ENCODE measurements at places on chromosomes 6 and 20. TPM values are rescaled to one million over a fixed set of nuclear protein-coding genes. Genes with fewer than 3 reads are reported as not detected.

CLVS2 gene
- total RNA-seq: 70.1 TPM

DOK5 gene
- 259 TPM for total RNA-seq

COL21A1 gene
- 1.3 TPM for total RNA-seq

OPRM1 gene
- 0.94 TPM for total RNA-seq

BPHL gene
- total RNA-seq: 32.9 TPM

LST1 gene
- not detected for total RNA-seq

RSPO3 gene
- 23.5 TPM for total RNA-seq

MAP7 gene
- 9.4 TPM for total RNA-seq

CCN6 gene
- total RNA-seq: not detected

RFX6 gene
- total RNA-seq: not detected

PDYN gene
- 1.6 TPM for total RNA-seq

HTR1E gene
- 0.63 TPM for total RNA-seq

DDAH2 gene
- 126 TPM for total RNA-seq

C6orf15 gene
- total RNA-seq: not detected

SLC17A2 gene
- total RNA-seq: not detected

OPN5 gene
- total RNA-seq: not detected

LPA gene
- total RNA-seq: 2.5 TPM

TNFRSF6B gene
- 1.3 TPM for total RNA-seq

BMP2 gene
- 2.5 TPM for total RNA-seq

PTCHD4 gene
- 27.9 TPM for total RNA-seq

MLN gene
- not detected for total RNA-seq

STX11 gene
- total RNA-seq: 0.31 TPM

MAN1A1 gene
- 13.8 TPM for total RNA-seq

ATP6V1G2 gene
- 58.8 TPM for total RNA-seq

TOX2 gene
- total RNA-seq: 0.63 TPM

LINC00237 gene
- 2.8 TPM for total RNA-seq

SAMD3 gene
- total RNA-seq: 15.3 TPM

RAB22A gene
- 31.3 TPM for total RNA-seq

DEFB124 gene
- total RNA-seq: not detected

CLIC5 gene
- 1.9 TPM for total RNA-seq

PSORS1C1 gene
- not detected for total RNA-seq

CST2 gene
- total RNA-seq: not detected

PRKN gene
- total RNA-seq: 13.8 TPM

FAM83B gene
- total RNA-seq: 0.31 TPM

STK35 gene
- 21.6 TPM for total RNA-seq

WFDC2 gene
- total RNA-seq: 4.4 TPM

PRRT1 gene
- total RNA-seq: 1.9 TPM

FRK gene
- total RNA-seq: 0.63 TPM

GABRR2 gene
- total RNA-seq: 0.63 TPM

BHLHE23 gene
- 0.94 TPM for total RNA-seq

CYB5R4 gene
- 12.5 TPM for total RNA-seq

SLC22A7 gene
- 1.9 TPM for total RNA-seq

FAM83C gene
- total RNA-seq: not detected

CASS4 gene
- total RNA-seq: 0.31 TPM

PSMA7 gene
- total RNA-seq: 102 TPM

ADAM33 gene
- 3.8 TPM for total RNA-seq

WFDC10B gene
- not detected for total RNA-seq

HEY2 gene
- total RNA-seq: 1.3 TPM

SNHG17 gene
- total RNA-seq: 14.4 TPM

TMEM170B gene
- total RNA-seq: 56.0 TPM

EYS gene
- 1.9 TPM for total RNA-seq

AURKA gene
- total RNA-seq: 4.4 TPM

RIPOR2 gene
- total RNA-seq: 33.2 TPM

CCN2 gene
- 5.6 TPM for total RNA-seq

Measured in parietal lobe (tissue), 2 donors.